ENCODE measurements at places on chromosomes 3 and 15.

DNA sequence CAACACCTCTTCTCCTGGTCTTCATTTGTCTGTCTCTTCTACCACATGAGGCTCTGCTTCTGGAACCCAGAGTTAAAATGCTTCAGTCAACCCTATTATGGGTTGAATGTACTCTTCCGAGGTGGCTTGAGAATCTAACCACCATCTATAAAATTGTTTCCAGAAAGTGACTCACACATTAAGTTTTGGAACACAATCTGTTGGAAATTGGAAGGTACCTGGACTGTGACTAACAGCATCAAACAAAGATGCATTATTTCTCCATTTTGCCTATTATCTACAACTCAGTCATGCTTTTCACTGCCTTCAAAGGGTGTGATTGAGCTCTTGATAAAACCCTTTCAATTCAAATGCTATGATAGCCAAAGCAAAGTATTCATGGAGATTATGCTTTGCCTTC, 499.0 kb upstream of the SEMA6D start:
- DNase-seq: no peak

DNA sequence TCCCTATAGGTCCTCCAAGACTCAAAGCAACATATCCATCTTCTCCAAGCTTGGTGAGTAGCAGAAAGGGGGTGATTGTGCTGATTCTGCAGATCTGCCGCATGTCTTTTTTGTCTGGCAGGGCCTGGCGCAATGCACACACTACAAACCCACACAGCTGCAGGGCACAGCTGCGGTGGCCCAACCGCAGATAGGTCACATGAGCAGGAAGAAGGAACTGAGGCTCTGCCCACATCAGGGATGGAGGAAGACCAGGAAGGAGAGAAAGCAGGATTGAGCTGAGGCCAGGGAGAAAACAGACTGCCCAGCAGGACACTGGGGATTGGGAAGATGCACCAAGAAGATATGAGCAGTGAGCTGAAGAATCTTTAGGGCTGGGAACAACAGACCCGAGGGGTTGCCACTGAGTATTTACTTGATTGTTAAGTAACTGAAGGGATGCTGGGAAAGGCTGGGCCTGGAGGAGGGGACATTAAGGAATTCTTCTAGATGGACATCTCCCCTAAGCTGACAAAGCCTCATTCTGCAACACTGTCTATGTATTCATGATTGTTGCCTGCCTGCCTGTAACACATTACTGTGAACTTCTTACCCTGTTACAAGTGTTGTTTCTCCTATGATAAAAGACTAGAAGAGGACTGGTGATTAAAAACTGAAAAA, 126.7 kb downstream of the MYLK start:
- no peak for DNase-seq

GRCh38 chr3:31581660-31582059, 48.9 kb downstream of the STT3B start:
- DNase-seq: no peak

GRCh38 chr15:72141171-72142084, 23.2 kb downstream of the SENP8 start:
- peak; percentile 68 for DNase-seq

- no peak for DNase-seq
Observed at GRCh38 chr3:185470323-185470722, 28.5 kb downstream of the TMEM41A start.

DNA sequence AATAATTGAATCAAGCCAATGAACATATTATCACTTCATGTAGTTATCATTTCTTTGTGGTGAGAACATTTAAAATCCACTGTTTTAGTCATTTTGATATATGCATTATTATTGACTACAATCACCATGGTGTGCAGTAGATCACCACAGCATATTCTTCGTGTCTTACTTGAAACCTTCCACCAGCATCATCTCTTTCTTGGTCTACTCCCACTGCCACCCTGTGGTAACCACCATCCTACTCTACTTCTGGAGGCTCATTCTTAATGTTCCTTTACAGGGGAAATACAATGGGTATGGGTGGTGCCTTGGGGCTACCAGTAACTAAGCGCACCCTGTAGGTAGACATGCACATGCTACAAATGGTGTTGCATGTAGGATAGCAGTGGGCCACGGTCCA, 25.4 kb downstream of the PXK start:
- DNase-seq: no peak

Data from GM12891 (cell line).